ENCODE measurements at places on chromosomes 6 and 20.

DNA sequence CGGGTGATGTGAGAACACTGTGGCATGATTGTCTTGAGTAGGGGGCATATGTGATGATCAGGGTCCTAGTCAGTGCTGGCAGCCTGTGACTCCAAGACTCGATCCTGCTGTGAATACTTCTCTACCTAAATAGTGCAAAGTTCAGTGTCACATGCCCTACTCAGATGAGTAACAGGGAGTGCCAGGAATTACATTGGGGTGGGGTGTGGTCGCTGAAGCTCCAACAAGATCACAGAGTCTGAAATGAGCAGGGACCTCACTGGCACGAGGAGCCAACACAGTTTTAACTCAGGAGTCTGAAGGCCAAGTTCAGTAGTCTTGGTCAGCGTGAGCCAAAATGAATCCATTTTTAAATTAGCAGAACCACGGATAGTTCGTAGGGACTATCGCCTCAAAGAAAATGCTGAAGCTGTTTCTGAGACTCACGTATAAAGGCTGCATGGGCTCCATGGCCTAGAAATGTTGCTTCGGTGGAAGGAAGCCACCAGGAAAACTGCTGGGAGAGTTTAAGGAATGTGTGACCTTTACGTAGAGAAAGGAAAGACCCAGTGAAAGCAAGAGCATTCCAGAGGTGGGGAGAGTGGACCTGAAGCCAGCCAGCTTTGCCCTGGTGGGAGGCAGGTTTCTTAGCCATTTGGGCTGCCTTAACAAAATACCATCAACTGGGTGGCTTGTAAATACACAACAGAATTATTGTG is 72.2 kb downstream of the RPP40 start:
- peak; percentile 34 for DNase-seq

DNA sequence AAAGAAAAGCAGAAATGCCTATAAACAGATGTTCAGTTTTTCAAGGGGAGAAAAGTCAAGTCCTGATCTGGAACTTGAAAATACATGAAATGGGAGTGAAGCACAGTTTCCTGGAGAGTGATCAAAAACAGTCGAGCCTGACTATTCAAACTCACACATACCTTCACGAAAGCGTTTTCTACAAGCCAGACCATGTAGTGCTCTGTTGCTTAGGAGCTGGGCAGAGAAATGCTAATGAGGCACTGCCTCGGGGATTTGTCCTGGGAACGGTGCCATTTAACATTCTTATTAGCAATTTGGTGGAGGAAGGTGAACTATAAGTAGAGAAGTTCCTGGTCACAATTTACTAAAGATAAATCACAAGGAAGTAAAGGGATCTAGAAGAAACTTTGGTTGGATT is 5.9 kb downstream of the NHSL1 start:
- no peak for DNase-seq

DNA sequence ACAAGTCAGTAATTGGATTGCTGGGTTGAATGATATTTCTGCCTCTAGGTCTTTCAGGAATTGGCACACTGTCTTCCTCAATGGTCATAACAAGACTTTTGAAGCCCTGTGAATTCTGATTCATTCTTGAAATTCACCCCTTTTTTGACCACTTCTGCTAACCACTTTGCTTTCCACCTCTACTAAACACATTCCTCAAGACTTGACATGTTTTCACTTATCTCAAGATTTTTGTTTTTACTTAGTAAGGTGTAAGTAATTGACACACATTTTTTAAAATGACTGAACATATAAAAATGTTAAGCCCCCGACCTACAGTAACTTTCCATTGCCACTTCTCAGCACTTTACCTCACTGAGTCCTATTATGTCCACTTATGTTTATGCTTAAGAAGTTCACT is 239.1 kb downstream of the GRM1 start:
- no peak for DNase-seq

GRCh38 chr6:45854149-45854742 is 161.4 kb downstream of the CLIC5 start:
- no peak for DNase-seq

- peak; percentile 1 for DNase-seq
These were observed 348.6 kb downstream of the CD109 start for GRCh38 chr6:74044417-74045096.

- no peak for DNase-seq
These were observed 163.0 kb downstream of the TBX18 start for GRCh38 chr6:84601366-84601765.
